Urinary bladder (tissue), 4 donors: ENCODE measurements at places on chromosomes 12 and 14. TPM values are rescaled to one million over a fixed set of nuclear protein-coding genes. Genes with fewer than 3 reads are reported as not detected.

DNA sequence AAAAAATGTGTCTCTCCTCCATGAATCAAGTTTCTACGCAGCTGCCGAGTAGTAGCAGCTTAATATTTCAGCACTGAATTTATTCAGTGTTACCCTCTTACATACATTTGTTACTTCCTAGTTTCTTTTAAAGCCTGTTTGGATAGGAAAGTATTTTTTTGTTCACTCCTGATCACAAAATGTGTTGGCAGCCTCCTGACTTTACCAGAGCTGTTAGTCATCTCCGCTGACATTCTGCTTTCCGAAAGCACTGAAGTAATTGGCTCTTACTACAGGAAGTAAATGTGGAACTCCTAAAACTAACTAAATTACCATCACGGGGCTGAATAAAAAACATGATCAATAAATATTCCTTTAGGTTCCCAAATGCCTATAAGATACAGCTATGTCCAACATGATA lies 225.5 kb downstream of the EPS8 start:
- DNase-seq, result no peak

DNA sequence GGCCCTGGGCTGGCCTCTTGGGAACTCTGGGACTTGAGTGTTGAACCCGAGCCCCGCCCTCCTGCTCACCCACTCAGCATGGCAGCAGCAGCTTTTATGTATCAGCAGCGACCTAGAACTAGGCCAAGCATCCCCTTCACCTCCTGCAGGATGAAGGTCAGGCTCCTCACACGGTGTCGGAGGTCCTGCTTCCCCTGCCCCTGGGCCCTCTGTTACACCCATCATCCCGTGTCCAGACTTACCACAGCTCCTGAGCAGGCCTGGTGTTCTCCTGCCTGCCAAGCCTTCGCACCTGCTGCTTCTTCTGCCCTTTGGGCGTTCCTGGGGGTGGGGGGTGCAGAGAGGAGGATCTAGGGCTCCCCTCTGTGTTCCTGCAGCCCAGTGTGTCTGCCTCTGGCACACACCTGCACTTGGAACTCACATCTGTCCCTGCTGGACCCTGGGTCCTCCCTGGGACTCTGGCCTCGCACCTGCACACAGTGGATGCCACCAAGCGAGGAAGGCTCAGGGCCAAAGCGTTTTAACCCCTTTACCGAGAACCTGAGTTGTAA lies 80.3 kb downstream of the PAPOLA start:
- no peak for DNase-seq

- DNase-seq, result peak; percentile 35
Observed at GRCh38 chr14:80987235-80988032, 32.0 kb downstream of the TSHR start.

GRCh38 chr14:100616854-100617409 lies 29.7 kb upstream of the BEGAIN start:
- no peak for DNase-seq

DNA sequence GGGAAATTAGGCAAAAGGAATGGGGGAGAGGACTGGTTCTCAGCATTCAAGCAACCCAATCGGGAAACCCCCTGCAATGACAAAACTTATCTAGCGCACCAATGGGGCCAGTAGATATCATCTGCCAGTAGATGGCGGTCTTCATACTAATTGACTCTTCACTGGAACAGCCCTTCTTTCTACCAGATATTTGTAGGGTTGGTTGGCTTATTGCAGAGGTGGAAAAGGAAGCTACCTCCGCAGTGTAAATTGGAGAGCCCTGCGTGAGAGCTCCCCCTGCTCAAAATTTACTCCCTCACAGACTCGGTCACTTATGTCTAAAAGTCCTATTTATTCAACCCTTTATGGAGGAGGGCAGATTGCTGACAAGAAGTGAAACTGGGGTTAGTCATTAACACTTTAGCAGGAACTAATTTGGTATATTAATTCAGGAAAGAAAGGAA lies 166.1 kb upstream of the CCND2 start:
- DNase-seq, result no peak

GRCh38 chr14:54662491-54663133 lies 95.7 kb downstream of the SAMD4A start:
- DNase-seq, result no peak

DNA sequence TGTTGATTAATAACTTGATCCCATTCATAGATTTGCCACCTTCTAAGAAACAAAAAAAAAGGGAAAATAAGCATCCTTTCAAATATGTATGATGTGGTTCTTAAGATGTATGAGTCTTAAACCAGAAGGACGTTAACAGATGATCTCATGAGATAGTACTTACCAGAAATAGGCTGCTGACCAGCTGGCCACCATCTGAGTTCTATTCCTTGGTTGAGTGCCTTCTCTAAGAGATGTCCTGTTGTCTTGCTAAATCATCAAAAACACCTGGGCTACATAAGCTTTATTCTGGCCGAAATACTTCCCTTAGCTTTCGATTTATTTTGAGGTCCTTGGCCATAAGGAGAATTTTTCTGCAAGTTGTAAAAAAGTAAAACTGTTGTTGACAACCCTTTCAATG lies 55.6 kb downstream of the GPR65 start:
- no peak for DNase-seq

GRCh38 chr14:100098171-100098570 lies 32.9 kb downstream of the EVL start:
- DNase-seq, result no peak

DNA sequence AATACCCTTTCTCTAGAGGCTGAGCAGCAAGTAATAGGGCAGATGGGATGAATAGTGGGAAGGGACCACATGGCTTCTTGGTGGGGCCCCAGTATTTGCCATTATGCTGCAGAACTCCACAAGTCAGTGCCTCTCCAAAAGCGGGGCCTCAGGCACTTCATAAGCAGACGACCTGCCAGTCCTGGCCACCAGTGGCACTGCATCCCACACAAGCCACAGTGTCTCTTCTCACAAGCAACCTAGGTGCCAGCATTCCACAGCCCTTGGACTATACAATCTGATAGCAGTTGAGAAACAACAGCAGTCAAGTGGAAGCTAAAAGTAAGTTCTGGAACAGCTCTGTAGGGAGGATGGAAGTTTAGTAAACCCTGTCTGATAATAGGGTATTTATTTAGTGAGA lies 4.2 kb upstream of the SLC8A3 start:
- DNase-seq, result no peak

GRCh38 chr14:102601378-102601925 lies 9.0 kb downstream of the RCOR1 start:
- no peak for DNase-seq

The NFATC4 gene
- 41.8 TPM for total RNA-seq

DNA sequence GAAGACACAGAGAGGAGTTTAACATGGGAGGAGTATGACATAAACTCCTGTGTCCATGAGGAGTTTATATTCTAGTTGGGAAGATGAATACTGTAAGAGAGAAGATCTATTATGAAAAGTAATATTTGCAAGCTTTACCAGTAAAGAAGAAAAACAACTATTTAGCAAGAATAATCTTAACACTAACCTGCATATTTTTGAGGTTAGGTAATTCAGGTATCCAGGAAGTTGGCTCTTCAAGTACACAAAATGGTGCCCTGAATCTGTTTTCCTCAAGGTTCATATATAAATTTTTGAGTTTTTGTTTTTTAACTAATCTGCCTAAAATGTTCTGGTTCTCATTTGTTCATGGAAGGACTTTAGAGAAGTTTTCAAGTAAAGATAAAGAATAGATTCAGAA lies 33.9 kb upstream of the KCNMB4 start:
- no peak for DNase-seq

- DNase-seq, result no peak
Observed at GRCh38 chr14:92049781-92050180, 9.9 kb upstream of the TRIP11 start.

The OR4N5 gene
- total RNA-seq, result not detected

DNA sequence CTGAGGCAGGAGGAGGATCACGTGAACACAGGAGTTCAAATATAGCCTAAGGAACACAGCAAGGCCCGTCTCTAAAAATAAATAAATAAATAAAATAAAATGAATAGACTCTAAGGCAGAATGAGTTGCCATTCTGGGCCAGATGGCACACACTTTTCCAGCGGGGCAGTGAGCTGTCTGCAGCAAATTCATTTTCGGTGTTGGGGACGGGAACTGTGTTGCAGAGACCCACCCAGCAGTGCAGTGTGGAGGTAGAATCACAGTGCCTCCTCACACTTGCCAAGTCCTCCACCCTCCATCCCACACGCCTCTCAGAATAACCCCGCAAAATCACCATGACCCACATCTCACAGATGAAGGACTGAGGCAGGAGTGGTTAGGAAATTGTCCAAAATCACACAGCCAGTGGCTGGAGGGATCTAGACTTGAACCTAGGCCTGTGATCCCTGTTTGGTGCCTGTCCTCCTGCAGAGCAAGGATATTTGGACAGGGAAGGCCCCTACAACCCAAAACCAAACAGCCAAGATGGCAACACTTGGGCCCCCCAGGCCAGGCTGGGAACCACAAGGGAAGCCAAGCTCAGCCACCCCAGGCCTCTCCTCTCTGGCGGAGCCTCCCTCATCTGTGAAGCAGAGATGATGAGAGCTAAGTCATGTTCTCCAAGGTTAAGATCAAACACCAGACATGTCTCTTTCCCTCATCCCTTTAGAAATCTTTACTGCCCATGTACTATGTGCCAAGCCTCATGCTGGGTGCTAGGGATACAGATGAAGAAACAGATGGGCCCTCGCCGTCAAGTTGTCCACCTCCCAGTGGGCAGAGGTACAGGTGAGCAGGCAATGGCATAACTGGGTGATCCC lies 152.7 kb downstream of the DPF3 start:
- DNase-seq, result no peak

DNA sequence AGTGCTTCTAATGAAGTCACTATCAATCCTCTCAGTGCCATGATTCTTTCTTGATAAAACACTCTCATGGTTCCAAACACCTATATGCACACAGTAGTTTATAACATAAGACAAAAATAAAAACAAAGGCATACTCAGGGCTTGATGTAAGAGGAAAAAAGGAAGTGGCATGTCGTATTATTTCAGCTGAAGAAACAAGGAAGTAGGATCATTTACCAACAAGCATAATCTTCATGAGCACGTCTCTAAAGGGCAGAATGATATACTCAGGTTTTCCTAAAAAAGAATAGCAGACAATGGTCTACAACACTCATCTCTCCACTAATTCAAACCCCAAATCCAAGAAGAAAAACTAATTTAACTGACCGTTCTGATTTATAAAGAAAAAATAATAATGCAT lies 33.9 kb downstream of the NUMB start:
- no peak for DNase-seq

DNA sequence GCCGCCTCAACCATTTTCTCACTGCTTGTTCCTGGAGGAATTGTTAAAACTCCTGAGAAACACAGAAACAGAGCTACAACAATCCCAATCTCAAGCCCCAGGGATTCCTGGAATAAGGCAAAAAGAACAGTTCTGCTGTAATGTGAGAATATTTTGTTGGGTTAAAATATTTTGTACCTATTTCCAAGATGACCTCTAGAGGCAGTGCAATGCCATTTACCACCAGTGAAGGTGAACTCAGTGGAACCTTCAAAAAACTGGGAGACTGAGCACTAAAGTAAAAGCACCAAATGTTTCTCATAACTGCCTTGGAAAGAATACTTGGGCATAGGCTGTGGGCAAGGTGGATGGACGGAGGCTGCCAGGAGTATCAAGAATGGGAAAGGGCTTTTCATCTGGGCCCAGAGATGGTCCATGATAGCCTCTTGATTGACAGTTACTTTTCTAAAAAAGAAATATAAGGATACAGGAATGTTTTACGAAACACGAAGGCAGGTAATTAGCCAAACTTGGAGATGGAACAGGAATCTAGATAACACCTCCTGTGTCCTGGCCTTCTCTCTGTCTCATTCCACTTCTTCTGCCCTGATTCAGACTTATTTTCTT lies 334.0 kb upstream of the FLRT2 start:
- DNase-seq, result no peak

DNA sequence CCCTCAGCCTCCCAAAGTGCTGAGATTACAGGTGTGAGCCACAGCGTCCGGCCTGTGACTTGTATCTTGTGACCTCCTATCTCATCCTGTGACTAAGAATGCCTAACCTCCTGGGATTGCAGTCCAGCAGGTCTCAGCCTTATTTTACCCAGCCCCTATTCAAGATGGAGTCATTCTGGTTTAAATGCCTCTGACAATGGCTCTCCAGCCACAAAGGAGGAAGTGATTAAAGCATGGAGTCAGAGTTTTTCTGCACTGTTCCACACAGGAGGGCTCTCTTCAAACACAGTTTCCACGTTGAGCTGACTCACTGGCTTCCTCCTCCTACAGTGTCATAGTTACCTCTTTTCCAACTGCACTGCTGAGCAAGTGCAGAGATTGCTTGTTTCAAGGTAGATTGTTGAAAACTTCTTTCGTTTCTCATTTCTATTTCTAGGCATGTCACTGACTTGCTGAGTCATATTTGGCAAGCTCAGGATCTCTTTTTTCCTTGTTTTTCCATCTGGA lies 383.8 kb downstream of the PCNX1 start:
- no peak for DNase-seq

The PRH2 gene
- not detected for total RNA-seq

- DNase-seq, result no peak
Observed at GRCh38 chr12:27285403-27285802, 41.3 kb downstream of the STK38L start.

DNA sequence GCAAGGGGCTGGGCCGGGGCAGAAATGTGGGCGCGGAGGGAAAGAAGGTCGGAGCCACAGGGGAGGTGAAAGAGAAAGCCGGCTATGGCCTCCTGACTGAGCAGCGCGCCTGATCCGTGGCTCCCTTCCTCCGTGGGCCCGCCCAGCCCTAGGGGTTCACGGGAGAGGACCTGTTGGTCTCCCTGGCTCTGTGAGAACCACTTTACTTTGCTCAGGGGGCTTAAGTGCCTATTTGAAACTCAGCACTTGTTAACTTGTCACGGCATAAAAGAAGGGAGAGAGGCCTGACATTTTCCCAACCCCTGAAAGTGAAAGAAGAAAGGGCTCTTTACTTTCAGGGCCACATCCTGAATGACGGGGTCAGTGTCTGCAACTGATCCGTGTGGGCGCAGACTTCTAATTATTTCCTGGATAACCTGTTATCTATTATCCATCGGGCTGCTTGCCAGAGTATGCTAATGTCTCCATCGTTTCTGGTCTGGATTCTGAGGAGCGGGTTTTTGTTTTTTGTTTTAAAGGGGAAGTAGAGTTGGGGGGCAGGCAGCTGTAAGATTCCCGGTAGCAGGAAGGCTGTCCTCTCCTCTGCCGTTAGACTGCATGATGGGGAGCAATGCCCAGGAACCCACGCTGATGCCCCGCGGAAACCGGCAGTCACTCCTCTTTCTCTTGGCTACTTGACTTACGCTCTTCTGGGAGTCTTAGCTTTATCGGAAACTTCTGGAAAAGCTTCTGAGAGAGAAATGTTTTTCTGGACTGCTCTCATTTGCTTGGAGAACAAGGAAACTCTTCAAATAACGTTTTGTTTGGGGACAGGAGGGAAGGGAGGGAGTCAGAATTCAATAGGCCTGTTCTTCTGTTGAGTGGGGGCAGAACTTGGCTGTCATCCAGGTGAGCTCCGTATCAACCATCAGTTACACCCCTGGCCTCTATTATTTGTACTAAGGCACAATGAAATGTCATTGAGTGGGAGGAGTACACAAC lies 127.7 kb upstream of the MAX start:
- DNase-seq, result peak; percentile 65

- no peak for DNase-seq
Observed at GRCh38 chr14:47438650-47439140, 236.7 kb downstream of the MDGA2 start.

The EPS8 gene
- 133 TPM for total RNA-seq

- no peak for DNase-seq
Observed at GRCh38 chr12:53093777-53094393, 3.6 kb upstream of the IGFBP6 start.
